Hippocampal formation (tissue), 2 donors: ENCODE measurements at places on chromosomes 6 and 20.
A peak's percentile ranks its signal among the peaks of the same experiment; 100 is the strongest.

DNA sequence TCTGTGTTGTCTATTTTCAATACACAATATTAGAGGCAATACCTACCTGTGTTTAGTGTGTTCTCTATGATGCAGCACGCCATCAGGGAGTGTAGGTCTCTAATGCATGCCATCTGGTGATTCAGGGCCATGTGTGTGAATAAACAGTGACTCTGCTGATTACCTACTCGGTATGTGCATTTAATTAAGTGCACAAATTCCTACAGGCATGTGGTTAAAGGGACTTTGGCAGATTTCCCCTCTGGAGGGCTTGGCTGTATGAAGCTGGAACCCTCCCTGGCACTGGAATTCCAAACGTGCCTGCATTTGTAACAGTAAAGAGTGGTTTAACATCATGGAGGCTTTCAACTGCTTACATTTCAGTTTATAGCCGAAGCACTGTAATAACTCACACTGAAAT, 401.5 kb upstream of the SASH1 start:
- no peak for DNase-seq

DNA sequence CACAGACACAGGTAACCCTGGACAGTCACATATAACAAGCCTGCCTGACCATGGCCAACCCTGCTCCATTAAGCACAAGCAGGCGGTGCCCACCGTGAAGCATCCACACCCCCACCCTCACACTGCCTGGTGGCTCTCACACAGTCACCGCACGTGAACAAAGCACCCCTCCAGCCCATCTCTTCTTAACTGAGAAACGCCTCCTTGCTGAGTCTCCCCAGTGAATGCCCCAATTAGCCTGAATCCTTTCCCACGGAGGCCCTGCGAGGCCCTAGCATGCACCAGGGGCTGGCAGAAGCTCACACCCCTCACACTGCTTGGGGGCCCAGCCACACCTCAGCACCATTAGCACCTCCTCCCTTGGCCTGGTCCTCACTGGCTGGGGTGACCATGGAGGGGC, 72.3 kb downstream of the GRM4 start:
- no peak for DNase-seq

- DNase-seq = peak; percentile 89
Observed at GRCh38 chr6:112337209-112337638, 9.9 kb upstream of the RFPL4B start.

- no peak for DNase-seq
Observed at GRCh38 chr6:132272776-132273175, 128.5 kb downstream of the MOXD1 start.

DNA sequence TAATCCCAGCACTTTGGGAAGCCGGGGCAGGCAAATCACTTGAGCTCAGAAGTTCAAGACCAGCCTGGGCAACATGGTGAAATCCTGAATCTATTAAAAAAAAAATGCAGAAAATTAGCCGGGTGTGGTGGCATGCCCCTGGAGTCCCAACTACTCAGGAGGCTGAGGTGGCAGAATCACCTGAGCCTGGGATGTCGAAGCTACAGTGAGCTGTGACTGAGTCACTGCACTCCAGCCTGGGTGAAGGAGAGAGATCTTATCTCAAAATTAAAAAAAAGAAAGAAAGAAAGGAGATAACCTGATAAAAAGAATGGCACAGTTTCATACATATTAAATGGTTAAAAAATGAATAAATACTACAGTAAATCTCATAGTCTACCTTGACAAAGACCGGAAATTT, 123.6 kb upstream of the TNFAIP3 start:
- DNase-seq = no peak

DNA sequence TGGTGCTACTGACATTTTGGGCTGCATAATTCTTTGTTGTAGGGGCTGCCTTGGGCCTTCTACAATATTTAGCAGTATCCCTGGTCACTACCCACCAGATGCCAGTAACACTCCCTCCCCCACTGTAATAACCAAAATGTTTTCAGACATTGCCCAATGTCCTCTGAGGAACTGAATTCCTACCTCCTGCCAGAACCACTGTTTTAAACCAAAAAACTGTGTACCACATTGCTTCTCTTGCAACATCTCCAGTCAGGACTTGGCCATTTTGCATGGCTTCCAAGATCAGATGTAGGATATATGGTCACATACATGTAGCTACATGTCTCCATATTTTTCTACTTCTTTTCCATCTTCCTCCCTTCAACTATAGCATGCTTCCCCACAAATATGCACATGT, 97.4 kb upstream of the IFNGR1 start:
- DNase-seq = no peak
